ENCODE measurements at places on chromosomes 7 and 10. TPM values are rescaled to one million over a fixed set of nuclear protein-coding genes. Genes with fewer than 3 reads are reported as not detected.
A peak's percentile ranks its signal among the peaks of the same experiment; 100 is the strongest.

GRCh38 chr7:144416341-144416740 is 12.8 kb upstream of the NOBOX start:
- H3K27me3 ChIP-seq, result no peaks in the 10 kb centered on the region
- H3K36me3 ChIP-seq, result no peaks in the 10 kb centered on the region
- no peak overlapping the region for H3K27ac ChIP-seq
- DNase-seq, result no peak

DNA sequence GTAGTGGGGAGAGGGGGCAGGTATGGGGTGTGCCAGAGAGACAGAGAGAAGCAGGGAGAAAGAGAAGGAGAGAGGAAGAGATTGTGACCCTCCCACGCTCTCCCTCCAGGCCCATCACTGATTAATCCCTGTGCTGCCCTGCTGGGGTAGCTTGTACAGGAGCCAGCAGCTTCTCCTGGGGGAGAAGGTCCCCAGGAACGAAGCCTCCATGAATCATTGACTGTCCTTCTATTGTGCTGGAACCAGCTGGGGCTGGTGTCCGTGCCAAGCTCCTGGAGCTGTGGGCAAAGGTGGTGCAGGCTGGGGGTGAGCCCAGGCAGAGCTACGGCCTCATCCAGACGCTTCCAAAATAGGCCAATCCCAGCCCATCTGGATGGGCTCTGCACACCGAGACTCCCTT is 20.9 kb downstream of the AQP1 start:
- H3K4me3 ChIP-seq, result no peak overlapping the region
- DNase-seq, result no peak
- no peaks in the 10 kb centered on the region for H3K36me3 ChIP-seq
- H3K27me3 ChIP-seq, result no peaks in the 10 kb centered on the region
- H3K4me1 ChIP-seq, result 0 out of 2 replicates have a peak, but pooled peaks cover 6% of the 10 kb centered on the region
- no peak overlapping the region for H3K27ac ChIP-seq

DNA sequence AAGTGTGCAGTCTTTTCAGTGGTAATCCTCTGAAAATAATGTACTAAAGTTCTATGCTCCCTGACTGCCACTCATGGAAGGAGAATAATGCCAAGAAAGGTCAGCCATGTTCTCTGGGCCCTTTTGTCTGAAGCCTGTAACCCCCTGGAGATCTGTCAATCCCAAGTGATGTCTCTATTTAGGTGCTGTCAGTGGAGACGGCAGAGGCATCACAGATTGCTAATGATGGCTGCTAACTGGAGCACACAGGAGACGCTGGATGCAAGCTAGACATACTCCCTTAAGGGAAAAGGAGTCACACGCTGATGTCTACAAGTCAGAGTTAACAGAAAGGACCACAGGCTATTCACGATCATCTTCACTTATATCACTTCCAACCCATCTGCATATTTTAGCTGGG is 118.8 kb downstream of the RSU1 start:
- DNase-seq, result no peak
- no peak overlapping the region for H3K4me3 ChIP-seq
- no peaks in the 10 kb centered on the region for H3K4me1 ChIP-seq

- no peaks in the 10 kb centered on the region for H3K36me3 ChIP-seq
- peak; percentile 43 for DNase-seq
- H3K27ac ChIP-seq, result no peak overlapping the region
- H3K27me3 ChIP-seq, result no peaks in the 10 kb centered on the region
These were observed 177.3 kb upstream of the TMEM72 start for GRCh38 chr10:44733501-44734488.

Gene TEX36
- total RNA-seq, result not detected

Gene ZSWIM8
- total RNA-seq, result 40.5 TPM

GRCh38 chr10:130984686-130985085 is 326.8 kb downstream of the TCERG1L start:
- no peaks in the 10 kb centered on the region for H3K27me3 ChIP-seq
- H3K4me3 ChIP-seq, result no peak overlapping the region
- no peak overlapping the region for H3K27ac ChIP-seq

GRCh38 chr10:120606051-120606764 is 149.2 kb downstream of the PLPP4 start:
- no peak overlapping the region for H3K4me3 ChIP-seq
- H3K27ac ChIP-seq, result no peak overlapping the region

DNA sequence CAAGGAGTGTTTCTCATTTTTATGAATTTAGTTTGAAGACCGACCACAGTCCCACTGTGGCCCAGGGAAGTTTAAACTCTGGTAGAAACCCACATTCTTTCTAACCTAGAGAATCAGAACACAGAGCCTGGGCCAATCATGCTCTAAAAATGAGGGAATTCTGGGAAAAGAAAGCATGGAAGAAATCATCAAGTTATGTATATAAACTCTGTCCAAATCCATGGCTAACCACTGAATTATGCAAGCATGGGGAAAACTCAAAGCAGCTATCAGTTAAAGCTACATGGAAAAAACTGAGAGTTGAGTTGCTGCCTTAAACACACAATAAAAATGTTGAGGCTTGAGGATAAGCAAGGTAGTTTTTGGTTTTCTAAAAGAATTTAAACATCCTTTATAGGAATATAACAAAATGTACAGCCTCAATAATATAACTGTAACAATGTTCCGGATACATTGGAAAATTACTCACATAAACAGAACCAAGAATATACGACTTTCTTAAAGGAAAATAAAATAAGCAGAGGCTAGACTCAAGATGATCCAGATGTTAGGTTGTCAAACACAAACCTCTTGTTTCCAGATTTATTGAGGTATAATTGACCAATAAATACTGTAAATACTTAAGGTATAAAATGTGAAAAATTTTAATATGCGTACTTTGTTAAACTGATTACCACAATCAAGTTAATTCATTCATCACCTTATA is 311.2 kb upstream of the GNAI1 start:
- no peak overlapping the region for H3K4me3 ChIP-seq
- no peak for DNase-seq
- no peaks in the 10 kb centered on the region for H3K27me3 ChIP-seq
- H3K36me3 ChIP-seq, result no peaks in the 10 kb centered on the region

Gene FRAT1
- 6.1 TPM for total RNA-seq

DNA sequence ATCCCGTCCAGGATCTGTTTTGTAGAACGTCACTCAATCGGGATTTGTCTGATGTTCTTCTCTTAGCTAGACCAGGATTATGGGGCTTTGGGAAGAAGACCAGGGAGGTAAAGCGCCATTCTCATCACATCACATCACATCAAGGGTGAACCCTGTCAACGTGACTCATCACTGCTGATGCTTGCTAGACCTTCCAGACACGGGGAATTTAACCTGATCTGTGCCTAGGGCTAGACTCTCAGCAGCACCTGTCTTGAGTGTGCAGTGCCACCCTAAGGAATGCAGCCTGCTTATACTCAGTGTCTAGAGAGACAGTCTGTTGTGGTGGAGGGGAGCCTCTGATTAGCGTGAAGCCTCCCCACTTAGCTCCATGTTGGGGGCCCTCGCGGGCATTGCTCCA is 678.6 kb upstream of the FOXK1 start:
- no peaks in the 10 kb centered on the region for H3K27me3 ChIP-seq
- H3K27ac ChIP-seq, result no peak overlapping the region
- no peaks in the 10 kb centered on the region for H3K36me3 ChIP-seq
- no peak overlapping the region for H3K4me3 ChIP-seq

GRCh38 chr7:77309714-77310220 is 106.4 kb downstream of the GSAP start:
- H3K27me3 ChIP-seq, result no peaks in the 10 kb centered on the region
- H3K36me3 ChIP-seq, result no peaks in the 10 kb centered on the region
- no peak overlapping the region for H3K4me3 ChIP-seq
- H3K4me1 ChIP-seq, result peaks cover 11% of the 10 kb centered on the region
- no peak for DNase-seq

- no peaks in the 10 kb centered on the region for H3K4me1 ChIP-seq
- no peaks in the 10 kb centered on the region for H3K27me3 ChIP-seq
- H3K4me3 ChIP-seq, result no peak overlapping the region
- no peak overlapping the region for H3K27ac ChIP-seq
These were observed 24.9 kb downstream of the INSIG1 start for GRCh38 chr7:155322530-155322929.

DNA sequence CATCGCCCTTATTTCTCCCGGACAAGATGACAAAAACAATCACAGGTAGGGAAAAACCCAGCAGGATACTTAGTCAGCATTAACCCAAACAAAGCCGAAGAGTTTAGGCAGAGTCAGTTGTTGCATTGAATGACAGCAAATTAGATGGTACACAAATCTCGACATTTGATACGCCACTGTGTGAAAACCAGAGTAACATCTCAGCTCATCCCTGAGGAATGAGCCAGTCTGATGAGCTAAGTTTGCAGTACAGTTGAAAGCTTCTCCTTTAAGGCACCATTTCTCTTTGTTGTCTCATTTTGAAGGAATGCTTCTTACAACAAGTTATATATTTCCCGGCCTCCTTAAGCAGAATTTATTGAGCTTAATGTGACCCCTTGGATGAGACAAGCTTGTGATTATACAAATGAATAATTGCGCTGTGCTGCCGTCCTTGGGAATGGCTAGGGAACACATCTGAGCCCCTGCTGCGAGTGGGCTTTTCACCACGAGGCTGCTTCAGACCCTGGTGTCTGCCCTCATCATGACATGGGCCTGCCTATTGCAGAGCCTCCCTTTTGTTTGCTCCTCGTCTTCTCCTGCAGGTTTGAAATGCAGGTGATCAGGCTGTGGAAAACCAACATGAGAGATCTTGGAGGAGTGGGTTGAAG is 137.3 kb downstream of the CELF2 start:
- H3K27me3 ChIP-seq, result no peaks in the 10 kb centered on the region
- H3K4me1 ChIP-seq, result peaks cover 41% of the 10 kb centered on the region
- no peaks in the 10 kb centered on the region for H3K36me3 ChIP-seq
- H3K27ac ChIP-seq, result no peak overlapping the region
- DNase-seq, result no peak

Gene SPAM1
- not detected for total RNA-seq

Gene SSC4D
- total RNA-seq, result 12.7 TPM

DNA sequence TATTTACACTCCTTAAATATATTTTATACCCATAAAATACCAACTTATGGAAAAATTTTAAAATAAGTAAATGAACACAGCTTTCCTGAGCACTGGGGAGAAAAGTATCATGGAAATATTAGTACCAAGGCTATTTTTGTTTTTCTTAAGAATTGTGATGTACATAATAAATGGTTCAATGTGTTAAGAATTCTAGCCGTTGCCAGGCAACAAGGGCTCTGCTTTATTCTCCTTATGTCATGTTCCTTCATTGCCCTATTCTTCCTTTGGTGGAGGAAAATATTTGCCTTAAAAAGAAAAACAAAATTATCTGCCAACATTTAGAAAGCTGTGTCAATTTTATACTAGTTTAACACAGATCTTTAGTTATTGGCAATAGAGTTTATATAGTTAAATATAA is 2.6 kb upstream of the ZPBP start:
- no peak overlapping the region for H3K4me3 ChIP-seq
- peaks cover 6% of the 10 kb centered on the region for H3K27me3 ChIP-seq
- no peak for DNase-seq
- H3K27ac ChIP-seq, result no peak overlapping the region

GRCh38 chr10:102545997-102546396 is 42.2 kb downstream of the SUFU start:
- H3K27ac ChIP-seq, result no peak overlapping the region
- no peak for DNase-seq
- no peaks in the 10 kb centered on the region for H3K4me1 ChIP-seq
- no peaks in the 10 kb centered on the region for H3K27me3 ChIP-seq
- H3K36me3 ChIP-seq, result no peaks in the 10 kb centered on the region

Gene AKR1D1
- not detected for total RNA-seq

Gene DLX5
- total RNA-seq, result not detected

DNA sequence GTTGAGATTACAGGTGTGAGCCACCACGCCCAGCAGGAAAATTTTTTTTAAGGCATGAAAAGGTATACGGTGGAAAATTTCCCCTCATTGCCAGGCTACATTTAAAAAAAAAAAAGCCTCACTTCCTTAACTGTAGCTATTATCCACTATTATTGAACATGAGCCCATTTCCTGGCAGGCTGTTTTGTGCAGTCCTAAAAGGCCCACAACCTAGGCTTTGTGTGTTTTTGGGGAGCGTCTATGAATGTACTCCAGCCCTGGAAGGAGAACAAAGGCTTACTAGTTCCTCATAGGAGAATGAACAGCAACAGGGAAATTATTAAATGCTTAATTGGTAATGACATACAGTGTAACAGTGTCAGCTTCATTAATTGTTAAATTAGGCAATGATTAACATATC is 111.0 kb downstream of the ABLIM1 start:
- H3K4me3 ChIP-seq, result no peak overlapping the region
- H3K36me3 ChIP-seq, result no peaks in the 10 kb centered on the region
- no peak overlapping the region for H3K27ac ChIP-seq
- no peaks in the 10 kb centered on the region for H3K27me3 ChIP-seq

DNA sequence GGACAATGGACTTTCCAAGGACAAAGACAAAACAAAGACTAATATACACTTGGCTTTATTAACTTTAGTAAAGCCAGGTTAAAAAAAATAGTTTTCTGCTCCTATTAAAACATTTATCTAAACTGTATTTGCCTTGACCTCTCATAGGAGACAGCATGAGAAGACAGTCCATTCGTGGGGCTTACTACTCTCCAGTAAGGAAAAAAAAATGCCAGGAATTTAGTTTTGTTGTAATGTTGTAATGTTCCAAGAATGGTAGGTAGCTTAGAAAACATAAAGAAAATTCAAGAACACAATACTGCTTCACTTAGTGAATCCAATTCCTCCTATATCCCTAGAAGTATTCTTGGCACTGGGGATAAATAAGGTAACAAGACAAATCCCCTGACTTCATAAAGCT is 81.7 kb downstream of the KMT2C start:
- no peak overlapping the region for H3K4me3 ChIP-seq
- DNase-seq, result no peak

- 0 out of 2 replicates have a peak, but pooled peaks cover 5% of the 10 kb centered on the region for H3K36me3 ChIP-seq
- DNase-seq, result no peak
- no peaks in the 10 kb centered on the region for H3K27me3 ChIP-seq
- H3K4me1 ChIP-seq, result no peaks in the 10 kb centered on the region
- H3K4me3 ChIP-seq, result no peak overlapping the region
These were observed 44.4 kb upstream of the SHH start for GRCh38 chr7:155856656-155857055.

GRCh38 chr7:31896925-31897324 is 173.3 kb downstream of the PDE1C start:
- no peak for DNase-seq
- no peak overlapping the region for H3K27ac ChIP-seq
- no peaks in the 10 kb centered on the region for H3K27me3 ChIP-seq
- no peak overlapping the region for H3K4me3 ChIP-seq
- H3K36me3 ChIP-seq, result no peaks in the 10 kb centered on the region

DNA sequence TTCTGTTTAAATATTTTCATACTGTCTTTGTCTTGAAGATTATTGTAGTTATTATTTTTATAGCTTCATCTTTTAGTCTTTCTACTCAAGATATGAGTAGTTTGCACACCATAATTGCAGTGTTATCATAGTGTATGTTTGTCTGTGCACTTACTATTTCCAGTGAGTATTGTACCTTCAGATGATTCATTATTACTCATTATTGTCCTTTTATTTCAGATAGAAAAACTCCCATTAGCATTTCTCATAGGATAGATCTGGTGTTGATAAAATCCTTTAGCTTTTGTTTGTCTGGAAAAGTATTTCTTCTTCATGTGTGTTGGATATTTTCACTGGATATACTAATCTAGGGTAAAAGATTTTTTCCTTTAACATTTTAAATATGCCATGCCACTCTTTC is 646.2 kb upstream of the GRM3 start:
- H3K27me3 ChIP-seq, result no peaks in the 10 kb centered on the region
- no peak overlapping the region for H3K27ac ChIP-seq
- no peaks in the 10 kb centered on the region for H3K4me1 ChIP-seq
- DNase-seq, result no peak
- no peak overlapping the region for H3K4me3 ChIP-seq
- no peaks in the 10 kb centered on the region for H3K36me3 ChIP-seq

Gene CEP55
- 15.0 TPM for total RNA-seq

GRCh38 chr7:46811529-46811928 is 770.4 kb downstream of the TNS3 start:
- H3K4me3 ChIP-seq, result no peak overlapping the region
- H3K36me3 ChIP-seq, result no peaks in the 10 kb centered on the region
- no peak overlapping the region for H3K27ac ChIP-seq

Gene SLC13A4
- total RNA-seq, result 2.4 TPM
